Activated B cell treated with CpG ODN at 0.5 μM for 24 hours (primary cell): ENCODE measurements at places on chromosomes 16 and 17.
A peak's percentile ranks its signal among the peaks of the same experiment; 100 is the strongest.

DNA sequence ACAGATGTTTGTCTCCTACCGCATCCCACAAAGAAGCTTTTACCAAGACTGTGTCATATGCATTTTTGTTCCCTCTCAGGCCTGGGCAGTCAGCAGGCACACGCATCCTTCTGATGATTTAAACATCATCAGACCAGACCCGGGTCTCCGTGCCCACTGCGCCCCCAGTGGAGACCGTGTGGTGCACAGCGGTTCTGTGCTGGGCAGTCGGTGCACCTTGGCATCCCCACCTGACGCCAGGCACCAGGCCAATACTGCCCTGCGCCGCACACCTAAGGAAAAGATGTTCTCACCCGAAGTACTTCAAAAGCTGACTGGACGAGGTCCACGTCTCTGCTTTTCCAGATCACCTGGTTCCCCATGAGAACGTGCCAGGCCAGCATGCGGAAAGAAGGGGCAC is 10.6 kb upstream of the PLD6 start:
- no peak for DNase-seq

DNA sequence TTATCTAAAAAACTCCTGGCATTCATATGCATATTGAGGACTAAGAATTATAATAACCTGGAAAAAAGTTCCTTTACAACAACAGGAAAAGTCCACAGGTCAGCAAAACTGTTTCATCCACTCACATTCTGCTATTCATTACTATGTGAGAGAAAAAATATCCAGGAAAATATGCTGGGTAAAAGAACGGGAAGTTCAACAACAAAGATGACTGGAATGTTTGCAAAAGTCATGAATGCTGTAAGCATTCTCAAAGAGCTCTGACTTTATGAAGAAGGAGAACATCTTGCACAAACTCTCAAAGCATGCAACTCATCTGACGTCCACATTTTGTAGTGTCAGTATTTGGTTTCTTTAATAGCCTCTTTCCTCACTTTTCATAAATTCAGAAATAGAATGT is 56.9 kb upstream of the ALDH3A1 start:
- DNase-seq, result no peak

GRCh38 chr16:79121906-79122305 is 478.6 kb downstream of the MAF start:
- no peak for DNase-seq

DNA sequence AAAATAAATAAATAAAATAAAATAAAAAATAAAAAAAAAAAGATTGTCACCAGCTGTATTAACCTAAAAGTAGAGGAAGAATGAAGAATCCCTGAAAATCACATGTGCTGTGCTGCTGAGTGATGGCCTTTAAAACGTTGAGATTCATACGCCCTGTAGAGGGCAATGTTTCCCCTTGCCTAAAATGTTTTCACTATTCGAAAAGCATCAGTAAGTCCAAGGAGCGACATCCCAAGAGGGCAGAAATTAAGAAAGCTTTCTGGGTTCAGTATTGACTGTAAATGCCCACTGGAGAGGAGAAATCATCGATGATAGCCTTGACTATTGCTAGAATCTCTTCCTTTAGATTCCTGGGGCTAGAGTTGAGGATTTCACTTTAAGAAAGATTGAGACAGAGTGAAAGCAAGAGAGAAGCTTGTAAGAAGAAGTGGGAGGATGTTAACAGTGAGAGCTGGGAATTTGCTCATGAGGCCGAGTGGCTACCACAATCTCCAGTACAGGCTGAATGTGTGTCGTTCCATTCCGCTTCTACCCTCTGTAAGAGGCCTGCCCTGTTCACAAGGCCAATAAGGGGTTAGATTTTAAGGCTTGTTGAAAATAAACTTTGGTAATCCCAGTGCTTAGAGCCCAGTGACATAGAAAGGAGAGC is 170.8 kb upstream of the FAM20A start:
- no peak for DNase-seq

DNA sequence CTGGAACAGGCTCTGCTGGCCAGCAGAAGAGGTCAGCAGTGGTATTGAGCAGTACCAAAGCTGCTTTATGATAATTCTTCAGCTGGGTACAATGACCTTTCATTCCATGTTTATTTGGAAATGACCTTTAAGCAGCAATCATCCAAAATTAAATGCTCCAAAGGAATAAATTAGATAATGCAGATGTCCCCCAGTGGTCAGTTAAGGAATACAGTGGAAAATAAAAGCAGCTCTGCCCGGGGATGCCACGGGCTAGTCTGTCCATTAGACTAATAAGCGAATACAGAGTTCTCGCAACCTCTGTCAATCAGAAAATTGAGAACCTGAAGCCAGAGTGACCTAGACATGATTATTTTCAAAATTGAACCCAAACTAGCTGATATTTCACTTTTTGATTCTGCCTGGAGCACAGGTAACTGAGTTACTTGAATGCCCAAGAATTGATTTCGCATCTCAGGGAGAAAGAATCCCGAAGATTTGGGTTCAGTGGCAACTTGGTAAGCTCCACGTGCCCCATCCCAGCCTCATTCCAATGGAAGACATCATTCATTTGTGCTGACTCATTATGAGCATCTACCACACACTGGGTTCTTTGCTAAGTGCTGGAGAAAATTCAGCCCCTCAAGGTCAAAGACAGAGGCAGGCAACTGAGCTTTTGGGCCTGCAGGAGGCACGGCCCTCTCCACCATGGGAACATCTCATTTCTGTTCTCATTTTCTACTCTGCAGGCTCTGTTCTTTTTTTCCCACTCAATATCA is 34.4 kb upstream of the SLC39A11 start:
- no peak for DNase-seq

- DNase-seq, result no peak
Observed at GRCh38 chr17:63741143-63741407, 524 bp downstream of the STRADA start.

- no peak for DNase-seq
Observed at GRCh38 chr16:8919089-8919933, 37.2 kb downstream of the LITAFD start.

DNA sequence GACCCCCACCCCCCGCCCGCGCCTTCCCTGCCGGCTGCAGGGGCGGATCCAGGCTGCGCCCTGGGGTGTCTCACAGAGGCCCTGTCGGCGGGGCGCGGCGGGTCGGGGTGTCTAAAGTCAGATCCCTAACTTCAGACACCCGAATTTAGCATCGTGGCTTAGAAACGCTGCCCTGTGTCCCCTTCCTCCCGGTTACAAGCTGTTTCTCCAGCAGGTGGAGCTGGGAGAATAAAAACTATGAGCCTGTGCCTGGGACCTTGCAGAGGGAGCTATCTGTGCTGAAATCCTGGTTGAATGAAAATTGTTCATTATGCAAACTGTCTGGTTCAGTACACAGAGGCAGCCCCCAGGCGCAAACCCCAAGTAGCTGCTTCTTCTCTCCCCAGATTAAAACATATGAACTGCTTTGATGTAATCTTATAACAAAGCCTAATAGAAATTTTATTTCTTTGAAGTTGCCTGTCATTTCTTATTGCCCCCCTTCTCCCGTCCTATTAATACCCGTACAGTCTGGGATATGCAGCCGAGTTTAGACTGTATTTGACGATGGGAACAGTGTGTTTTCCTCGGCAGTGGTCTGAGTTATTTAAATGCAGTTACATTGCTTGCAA is 79.0 kb downstream of the RPA1 start:
- DNase-seq, result no peak

DNA sequence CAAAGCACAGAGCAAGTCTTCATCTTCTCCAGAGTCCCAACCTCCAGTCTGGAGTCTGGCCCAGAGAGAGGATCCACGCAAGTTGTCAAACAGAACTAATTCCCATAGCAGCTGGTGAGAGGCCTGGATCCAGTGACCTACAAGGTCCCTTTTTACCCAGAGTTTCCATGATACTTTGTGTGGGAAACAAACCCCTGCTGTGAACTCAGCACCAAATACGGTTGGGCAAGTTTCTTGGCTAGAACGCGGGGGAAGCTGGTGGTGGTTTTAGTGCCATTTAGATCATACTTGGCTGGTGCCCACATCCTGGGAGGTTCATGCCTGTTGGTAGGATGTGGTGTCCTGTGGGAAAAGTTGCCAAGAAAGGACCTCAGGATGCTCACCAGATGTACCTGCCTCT is 18.1 kb downstream of the TMC7 start:
- DNase-seq, result no peak

GRCh38 chr16:2715519-2715918 is 4.5 kb downstream of the PRSS27 start:
- DNase-seq, result peak; percentile 79

DNA sequence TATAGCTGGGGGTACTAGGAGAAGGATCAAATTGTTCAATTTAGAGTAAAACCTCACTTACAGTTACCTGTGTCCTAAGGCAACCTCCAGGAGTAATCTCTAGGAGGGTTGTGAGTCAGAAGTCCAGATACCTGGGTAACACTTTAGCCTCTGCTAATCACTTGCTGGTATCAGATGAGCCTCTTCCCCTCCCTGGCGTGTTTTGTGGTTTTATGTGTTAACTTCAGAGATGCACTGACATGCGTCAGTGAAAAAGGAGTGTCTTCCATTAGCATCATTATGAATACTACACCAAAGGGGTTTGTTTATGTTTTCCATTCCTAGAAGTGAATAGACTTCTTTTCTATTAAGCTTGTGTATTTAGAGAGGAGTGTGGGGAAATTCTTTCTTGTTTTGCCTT is 208.2 kb downstream of the FTO start:
- DNase-seq, result no peak

GRCh38 chr17:71666047-71666446 is 454.8 kb upstream of the SOX9 start:
- no peak for DNase-seq

DNA sequence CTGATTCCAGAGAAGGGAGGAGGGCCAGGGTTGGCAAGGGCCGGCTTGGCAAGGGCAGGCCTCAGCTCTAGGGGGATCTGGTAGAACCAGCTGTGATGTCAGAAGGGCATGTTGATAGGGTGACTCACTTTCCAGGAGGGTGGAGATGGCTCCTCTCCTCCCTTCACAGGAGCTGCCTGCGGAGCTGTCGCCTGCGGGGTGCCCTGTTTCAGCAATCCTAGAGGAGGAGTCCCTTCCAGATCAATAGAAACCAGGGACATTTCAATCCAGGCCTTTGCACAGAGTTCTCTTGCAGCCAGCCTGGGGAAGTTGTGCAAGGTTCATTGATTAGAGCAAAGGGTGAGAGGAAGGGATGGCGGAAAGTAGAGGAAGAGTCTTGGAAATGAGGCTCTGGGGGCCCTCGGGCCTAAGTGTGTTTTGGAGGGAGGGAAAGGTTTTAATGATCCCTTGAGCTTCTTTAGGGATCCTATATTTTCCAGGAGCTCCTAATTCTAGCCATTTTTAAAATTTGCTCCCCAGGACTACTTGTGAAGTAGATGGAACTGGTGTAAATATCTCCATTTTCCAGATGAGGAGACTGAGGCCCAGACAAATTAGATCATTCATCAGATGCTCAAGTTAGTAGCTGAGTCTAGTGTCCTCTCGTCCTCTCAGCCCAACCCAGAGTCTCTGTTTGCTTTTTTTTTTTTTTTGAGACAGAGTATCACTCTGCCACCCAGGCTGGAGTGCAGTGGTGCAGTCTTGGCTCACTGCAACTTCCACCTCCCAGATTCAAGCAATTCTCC is 24.8 kb upstream of the CSNK2A2 start:
- DNase-seq, result no peak

- no peak for DNase-seq
Observed at GRCh38 chr16:2365397-2366294, 25.1 kb upstream of the ABCA3 start.

- no peak for DNase-seq
Observed at GRCh38 chr17:74502861-74503260, 28.4 kb downstream of the CD300LB start.

GRCh38 chr17:46009681-46010596 is 10.9 kb downstream of the STH start:
- DNase-seq, result no peak

GRCh38 chr16:11007714-11008280 is 63.4 kb downstream of the CLEC16A start:
- no peak for DNase-seq

- no peak for DNase-seq
Observed at GRCh38 chr16:24749310-24749709, 19.9 kb downstream of the TNRC6A start.

DNA sequence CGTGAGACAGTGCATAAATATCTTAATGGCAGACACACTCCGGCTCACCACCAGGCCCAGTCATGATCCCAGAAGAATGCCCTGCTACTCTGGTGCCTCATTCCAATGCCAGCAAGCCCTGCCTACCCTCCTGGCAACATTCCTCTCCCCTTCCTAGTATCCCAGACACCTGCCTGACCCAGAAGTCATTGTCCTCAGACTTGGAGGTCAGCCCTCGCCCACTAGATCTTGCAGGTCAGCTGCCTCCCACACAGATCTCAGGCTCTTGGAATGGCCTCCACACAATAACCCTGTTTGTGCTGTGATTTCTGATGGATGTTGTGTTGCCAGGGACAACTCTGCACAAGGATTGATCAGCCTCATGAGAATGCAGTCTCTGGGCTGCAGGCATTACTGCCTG is 1.8 kb upstream of the TEX2 start:
- DNase-seq, result no peak

DNA sequence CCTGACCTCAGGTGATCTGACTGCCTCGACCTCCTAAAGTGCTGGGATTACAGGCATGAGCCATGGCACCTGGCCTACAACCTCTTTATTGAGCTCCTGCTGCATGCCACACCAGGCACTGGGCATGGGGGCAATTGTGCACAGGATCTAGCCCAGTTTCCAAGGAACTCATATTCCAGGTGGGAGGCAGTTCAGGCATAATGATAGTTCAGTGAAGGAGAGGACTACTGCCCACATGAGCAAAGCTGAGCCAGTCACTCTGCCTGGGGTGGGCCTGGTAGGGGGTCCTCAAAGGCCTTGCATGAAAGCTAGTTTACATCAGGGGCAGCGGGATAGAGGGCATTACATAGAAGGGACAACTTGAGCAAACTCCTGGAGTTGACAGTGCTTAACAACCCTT is 2.6 kb upstream of the HCRT start:
- no peak for DNase-seq

GRCh38 chr17:73541111-73541510 is 103.1 kb downstream of the SDK2 start:
- no peak for DNase-seq

DNA sequence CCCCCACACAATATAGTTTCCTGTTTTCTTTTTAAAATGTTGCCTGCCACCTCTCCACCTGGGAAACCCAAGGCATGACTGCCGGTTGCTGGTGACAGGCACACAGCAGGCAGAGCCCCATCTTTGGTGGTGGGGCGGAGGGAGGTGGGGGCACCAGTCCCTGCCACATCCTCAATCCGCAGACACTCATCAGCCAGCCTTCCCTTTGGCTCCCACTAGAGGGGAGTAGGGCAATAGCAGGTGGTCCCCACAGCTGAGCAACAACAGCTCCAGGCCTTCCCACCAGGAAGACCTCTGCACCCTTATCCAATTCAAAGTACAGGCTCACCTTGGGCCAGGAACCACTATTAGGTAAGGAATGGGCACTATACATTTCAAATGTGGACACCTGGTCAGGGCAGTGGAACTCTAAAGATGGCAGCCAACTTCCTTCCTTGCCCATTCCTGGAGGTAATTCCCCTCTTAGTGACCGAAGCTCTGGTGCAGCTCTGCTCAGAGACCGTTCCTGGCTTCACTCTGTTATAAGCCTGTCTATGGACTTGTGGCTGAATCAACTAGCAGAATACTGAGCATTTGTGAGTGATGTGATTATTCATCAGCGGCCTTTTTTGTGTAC is 13.9 kb downstream of the RECQL5 start:
- DNase-seq, result no peak

GRCh38 chr16:67397036-67397801 is 3.9 kb upstream of the TPPP3 start:
- DNase-seq, result no peak

GRCh38 chr16:89920723-89921122 is 2.1 kb downstream of the MC1R start:
- no peak for DNase-seq
